Coronary artery (tissue), 2 donors: ENCODE measurements at places on chromosomes 5 and 9.

GRCh38 chr9:34985311-34985899, 4.1 kb upstream of the DNAJB5 start:
- peak; percentile 70 for DNase-seq

DNA sequence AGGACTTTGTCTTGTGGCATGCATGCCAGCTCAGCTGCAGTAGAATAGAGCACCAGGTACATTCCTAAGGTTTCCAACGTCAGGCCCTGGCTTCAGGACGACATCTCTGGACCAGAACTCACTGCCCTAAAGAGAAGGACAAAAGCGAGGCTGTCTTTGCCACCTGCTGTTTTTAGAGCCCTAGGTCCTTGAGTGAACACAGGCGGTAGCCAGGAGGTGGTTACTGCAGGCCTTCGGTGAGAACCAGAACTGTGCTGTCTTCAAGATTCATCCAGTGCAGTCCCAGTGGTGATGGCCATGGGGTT, 288.9 kb upstream of the CDH18 start:
- no peak for DNase-seq

DNA sequence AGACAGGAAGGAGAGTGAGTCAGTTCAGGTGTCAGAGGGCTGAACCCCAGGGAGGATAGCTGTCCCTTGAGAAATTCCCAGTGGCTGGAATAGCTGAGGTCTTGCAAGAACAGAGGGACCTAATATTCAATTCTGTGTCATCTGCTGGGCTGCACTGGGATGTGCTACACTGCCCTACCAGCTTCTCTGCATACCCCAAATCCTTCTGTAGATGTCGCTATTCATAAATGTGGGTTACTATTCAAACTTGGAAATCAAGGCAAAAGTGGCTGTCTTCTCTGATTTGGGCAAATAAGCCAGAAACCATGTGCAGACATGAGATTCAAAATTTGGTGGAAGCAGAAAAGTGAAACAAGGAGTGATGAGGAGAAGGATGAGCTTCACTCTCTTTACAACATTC, 16.3 kb downstream of the TNFSF8 start:
- DNase-seq: no peak

GRCh38 chr5:36152324-36153297, 700 bp downstream of the SKP2 start:
- DNase-seq: no peak

- DNase-seq: peak; percentile 80
Observed at GRCh38 chr5:172453206-172453985, 929 bp downstream of the SH3PXD2B start.

DNA sequence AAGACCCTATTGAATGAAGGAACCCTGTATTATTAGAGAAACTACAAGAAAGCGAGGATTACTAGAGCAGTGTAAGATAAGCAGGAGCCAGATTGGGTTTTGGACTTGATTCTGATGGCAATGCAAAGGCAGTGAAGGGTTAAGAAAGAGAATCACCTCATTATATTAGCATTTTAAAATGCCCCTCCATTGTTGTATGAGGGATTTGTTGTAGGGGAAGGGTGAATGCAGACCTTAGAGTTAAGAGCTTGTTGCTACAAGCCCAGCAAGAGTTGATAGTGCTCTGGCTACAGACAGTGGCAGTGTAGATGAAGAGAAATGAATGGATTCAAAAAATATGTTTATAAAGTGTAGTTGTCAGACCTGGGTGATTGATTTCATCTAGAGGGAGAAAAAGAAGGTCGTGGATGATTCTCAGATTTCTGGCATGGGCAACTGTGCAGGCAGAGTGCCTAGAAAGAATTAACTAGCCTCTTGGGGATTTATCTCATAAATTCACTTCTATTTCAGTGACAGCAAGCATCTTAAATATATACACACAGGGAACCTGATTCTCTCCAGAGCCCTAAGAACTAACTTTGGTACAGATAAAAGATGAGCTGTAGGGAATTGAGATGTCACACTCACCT, 344.8 kb downstream of the ARRDC3 start:
- DNase-seq: no peak

DNA sequence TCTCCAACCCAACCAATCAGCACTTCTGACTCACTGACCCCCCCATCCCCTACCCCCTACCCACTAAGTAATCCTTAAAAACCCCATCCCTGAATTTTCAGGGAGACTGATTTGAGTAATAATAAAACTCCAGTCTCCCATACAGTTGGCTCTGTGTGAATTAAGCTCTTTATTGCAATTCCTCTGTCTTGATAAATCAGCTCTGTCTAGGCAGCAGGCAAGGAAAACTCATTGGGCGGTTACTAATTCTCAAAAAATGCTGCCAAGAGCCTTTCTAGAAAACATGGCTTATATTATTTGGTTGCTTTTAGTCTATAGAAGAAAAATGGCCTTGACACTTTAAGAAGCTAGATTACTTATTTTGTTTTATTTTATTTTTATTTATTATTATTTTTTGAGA, 131.7 kb downstream of the SUSD1 start:
- DNase-seq: no peak

- DNase-seq: no peak
Observed at GRCh38 chr5:17367256-17367840, 130.7 kb upstream of the TAF11L2 start.
